ENCODE measurements at places on chromosomes 16 and 17.

- DNase-seq = peak; percentile 69
Measured at GRCh38 chr17:72422505-72423285, 301.9 kb downstream of the SOX9 start.

GRCh38 chr16:66926961-66927436 lies 1.7 kb upstream of the RRAD start:
- peak; percentile 70 for DNase-seq

GRCh38 chr16:24850289-24850938 lies 4.7 kb downstream of the SLC5A11 start:
- no peak for DNase-seq

- no peak for DNase-seq
Measured at GRCh38 chr16:70591615-70592014, 54.7 kb upstream of the IL34 start.

GRCh38 chr17:65754630-65755029 lies 193.2 kb upstream of the AXIN2 start:
- no peak for DNase-seq

GRCh38 chr16:10579575-10579964 lies 828 bp downstream of the EMP2 start:
- no peak for DNase-seq

GRCh38 chr17:50577451-50577954 lies 17.0 kb downstream of the CACNA1G start:
- no peak for DNase-seq

GRCh38 chr16:2498531-2499253 lies 15.1 kb upstream of the ATP6V0C start:
- DNase-seq = no peak

DNA sequence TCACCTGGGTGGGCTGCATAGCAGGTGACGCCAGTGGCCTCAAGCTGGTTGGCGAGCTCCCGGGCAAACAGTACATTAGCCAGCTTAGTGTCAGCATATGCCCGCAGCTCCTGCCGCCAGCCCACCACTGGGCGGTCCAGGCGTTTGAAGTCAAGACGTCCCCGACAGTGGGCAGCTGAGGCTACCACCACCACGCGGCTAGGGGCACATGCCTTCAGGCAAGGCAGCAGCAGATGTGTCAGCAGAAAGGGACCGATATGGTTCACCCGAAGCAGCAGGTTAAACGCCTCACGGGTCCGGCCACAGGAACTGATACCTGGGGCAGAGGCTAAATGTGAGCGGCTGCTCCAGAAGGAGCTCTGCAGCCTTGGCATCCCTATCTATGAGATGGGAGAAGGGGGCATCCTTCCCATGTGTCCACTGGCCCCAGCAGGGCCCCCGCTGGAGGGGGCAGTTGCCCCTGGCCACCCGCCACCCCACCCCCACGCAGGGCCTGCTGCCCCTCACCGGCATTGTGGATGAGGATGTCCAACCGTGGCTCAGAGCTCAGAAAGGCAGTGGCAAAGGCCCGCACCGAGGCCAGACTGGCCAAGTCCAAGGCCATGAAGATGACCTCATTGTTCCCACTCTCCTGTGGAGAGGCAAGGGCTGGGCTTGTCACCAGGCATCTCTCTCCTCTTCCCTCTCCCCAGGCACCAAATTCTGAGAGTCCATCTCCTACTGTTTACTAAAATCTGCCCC lies 1.7 kb downstream of the DHRS13 start:
- DNase-seq = no peak

DNA sequence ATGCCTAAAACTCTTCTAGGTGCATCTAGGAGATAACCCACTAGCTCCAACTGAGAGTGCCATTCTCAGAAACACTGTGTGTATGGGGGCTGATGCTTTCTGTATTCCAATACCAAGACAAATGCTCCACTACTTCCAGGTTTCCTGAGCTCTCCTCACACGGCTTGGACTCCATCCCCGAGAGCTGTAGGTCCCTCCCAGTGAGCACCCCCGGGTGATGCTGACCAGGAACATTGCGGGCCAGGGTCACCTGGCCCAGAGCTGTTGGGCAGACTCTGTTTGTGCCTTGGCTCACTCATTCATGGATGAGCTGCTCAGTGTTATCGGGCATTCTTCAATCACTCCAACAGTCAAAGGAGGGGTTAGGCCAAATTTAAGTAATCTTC lies 7.0 kb downstream of the CUEDC1 start:
- DNase-seq = no peak

- DNase-seq = no peak
Measured at GRCh38 chr16:53891409-53892139, 187.6 kb downstream of the FTO start.

GRCh38 chr17:31917065-31917529 lies 15.6 kb upstream of the UTP6 start:
- DNase-seq = peak; percentile 35

DNA sequence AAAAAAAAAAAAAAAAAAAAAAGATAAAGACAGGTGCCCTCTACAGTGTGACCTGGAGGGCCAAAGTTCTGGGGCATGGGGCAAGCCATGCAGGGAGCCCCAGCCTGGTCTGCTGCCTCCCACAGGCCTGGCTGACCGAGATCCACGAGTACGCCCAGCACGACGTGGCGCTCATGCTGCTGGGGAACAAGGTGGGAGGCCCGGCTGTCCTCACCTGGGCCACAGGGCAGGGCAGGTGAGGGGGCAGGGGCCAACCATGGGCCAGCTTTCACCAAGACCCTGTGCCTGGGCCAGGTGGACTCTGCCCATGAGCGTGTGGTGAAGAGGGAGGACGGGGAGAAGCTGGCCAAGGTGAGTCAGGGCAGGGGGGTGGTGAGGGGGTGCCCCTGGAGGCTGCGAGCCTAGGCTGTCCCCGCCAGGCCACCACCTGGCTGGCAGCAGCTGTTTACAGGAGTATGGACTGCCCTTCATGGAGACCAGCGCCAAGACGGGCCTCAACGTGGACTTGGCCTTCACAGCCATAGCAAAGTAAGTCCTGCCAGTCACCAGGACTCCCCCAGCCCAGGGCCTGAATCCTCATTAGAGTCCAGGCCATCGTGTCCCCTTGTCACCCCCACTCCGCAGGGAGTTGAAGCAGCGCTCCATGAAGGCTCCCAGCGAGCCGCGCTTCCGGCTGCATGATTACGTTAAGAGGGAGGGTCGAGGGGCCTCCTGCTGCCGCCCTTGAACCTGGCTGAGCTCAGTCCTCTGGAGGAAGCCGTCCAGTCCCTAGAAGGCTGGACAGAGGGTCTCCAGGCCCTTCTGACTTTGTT lies 2.7 kb upstream of the TRAF7 start:
- DNase-seq = no peak

- no peak for DNase-seq
Measured at GRCh38 chr16:57127836-57128235, 35.5 kb downstream of the CPNE2 start.

DNA sequence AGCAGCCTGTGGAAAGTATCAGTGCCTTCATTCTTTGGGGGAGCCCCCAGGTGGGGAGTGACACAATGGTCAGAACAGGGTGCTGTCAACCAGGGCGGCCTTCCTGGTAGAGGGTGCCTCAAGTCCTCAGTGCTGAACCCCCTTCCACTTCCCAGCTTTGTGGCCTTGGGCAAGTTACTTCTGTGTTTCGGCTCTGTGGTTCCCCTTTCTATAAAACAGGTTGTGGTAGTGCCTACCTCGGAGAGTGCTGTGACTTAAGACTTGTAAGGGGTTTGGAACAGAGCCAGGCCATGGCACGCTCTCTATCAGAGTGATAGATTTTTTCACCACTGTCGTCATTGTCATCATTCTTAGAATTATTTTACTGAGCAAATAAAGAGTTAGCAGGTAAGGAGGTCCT lies 141.1 kb downstream of the CCDC182 start:
- DNase-seq = no peak

GRCh38 chr16:11236461-11237254 lies 19.3 kb downstream of the SOCS1 start:
- no peak for DNase-seq

GRCh38 chr17:29561554-29562517 lies 5.0 kb downstream of the ABHD15 start:
- peak; percentile 17 for DNase-seq

GRCh38 chr16:999677-1000076 lies 18.1 kb downstream of the SOX8 start:
- no peak for DNase-seq

Measured in GM13976 (cell line).